Activated CD8-positive, alpha-beta memory T cell treated with anti-CD3 and anti-CD28 coated beads, Interleukin-2, amount 10 ng/mL, durations not matched to agents 7 days and 5 days (primary cell): ENCODE measurements at places on chromosomes 16 and 17.

DNA sequence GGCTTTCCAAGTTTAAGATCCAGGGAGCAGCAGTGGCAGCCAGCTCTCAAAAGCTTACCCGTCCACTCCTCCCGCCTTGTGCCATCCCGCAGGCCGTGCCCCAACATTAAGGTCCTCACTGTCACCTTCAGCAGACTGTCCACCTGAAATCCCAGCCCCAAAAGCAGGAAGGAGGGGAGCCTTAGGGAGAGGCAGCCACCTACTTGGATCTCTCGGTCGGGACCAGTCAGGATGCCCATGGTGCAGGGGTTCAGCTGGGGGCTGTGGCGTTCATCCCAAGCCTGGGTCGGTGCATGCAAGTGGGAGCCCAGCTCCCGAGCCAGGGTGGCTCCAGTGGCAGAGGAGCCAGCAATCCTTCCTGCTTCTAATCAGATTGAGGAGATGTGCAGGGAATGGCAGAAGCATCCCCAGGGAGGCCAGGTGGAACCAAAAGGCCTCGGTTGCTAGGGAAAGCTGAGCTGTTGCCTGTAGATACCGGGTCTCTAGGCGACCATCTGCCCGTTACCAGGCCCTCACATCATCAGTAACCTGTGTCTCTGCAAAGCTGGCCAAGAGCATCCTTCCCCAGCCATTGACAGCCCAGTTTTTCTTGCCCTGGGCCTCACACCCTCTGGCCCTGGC is 24.6 kb downstream of the CNGB1 start:
- no peak for DNase-seq

- peak; percentile 61 for DNase-seq
Observed at GRCh38 chr17:81322271-81323082, 27.4 kb upstream of the SLC38A10 start.

DNA sequence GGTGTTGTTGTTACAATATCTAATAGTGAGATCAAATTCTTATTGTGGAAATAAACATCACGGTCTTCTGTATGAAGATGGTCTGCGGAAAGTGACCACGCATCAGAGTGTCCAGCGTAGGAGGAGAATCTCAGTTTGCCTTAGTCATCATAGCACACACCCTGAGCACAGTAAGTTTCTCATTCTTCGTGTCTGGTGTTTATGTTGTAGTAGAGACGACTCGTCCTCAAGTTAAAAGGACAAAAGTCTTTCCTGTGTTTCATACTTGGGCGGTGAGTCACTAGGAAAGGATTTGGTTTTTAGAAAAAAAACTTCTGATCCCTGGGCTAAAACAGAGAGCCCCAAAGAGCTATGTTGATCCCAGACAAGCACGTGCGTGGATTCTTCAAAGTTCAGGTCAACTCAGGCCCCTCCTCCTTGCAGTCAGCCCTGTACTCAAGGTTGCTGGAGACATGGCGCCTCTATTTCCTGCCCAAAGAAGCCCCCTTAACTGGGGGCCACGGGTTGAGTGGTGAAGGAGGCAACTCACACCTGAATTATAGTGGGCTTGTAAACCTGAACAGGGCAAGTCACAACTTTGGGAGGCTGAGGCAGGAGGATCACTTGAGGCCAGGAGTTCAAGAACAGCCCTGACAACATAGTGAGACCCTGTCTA is 170.4 kb downstream of the ZFHX3 start:
- DNase-seq, result no peak

- no peak for DNase-seq
Observed at GRCh38 chr16:81473558-81473957, 28.9 kb downstream of the CMIP start.

- no peak for DNase-seq
Observed at GRCh38 chr16:64391063-64391600, 730.7 kb downstream of the CDH11 start.

- DNase-seq, result no peak
Observed at GRCh38 chr17:5580367-5580766, 3.9 kb downstream of the NLRP1 start.

GRCh38 chr17:13044572-13045065 is 26.8 kb upstream of the ELAC2 start:
- DNase-seq, result no peak

- DNase-seq, result no peak
Observed at GRCh38 chr17:10368561-10368960, 4.2 kb downstream of the MYH13 start.

GRCh38 chr16:49023050-49023449 is 258.6 kb downstream of the CBLN1 start:
- DNase-seq, result no peak

DNA sequence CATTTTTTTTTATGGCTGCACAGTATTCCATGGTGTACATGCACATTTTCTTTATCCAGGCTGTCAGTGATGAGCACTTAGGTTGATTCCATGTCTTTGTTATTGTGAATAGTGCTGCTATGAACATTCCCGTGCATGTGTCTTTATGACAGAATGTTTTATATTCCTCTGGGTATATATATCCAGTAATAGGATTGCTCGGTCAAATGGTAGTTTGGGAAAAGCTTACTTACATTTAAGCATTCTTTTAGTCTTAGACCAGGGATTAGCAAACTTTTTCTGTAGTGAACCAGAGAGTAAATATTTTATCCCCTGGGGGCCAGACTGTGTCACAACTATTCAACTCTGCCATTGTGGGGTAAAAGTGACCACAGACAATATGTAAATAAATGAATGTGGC is 40.2 kb downstream of the MED13 start:
- no peak for DNase-seq

- DNase-seq, result no peak
Observed at GRCh38 chr17:77601054-77601979, 357.2 kb upstream of the TNRC6C start.

GRCh38 chr16:17470908-17471718 is at the start of gene XYLT1:
Gene XYLT1, minus strand, starts transcription at chr16:17470960. Its CDS starts 164 bp downstream, at chr16:17470796.
- peak; percentile 62 for DNase-seq

DNA sequence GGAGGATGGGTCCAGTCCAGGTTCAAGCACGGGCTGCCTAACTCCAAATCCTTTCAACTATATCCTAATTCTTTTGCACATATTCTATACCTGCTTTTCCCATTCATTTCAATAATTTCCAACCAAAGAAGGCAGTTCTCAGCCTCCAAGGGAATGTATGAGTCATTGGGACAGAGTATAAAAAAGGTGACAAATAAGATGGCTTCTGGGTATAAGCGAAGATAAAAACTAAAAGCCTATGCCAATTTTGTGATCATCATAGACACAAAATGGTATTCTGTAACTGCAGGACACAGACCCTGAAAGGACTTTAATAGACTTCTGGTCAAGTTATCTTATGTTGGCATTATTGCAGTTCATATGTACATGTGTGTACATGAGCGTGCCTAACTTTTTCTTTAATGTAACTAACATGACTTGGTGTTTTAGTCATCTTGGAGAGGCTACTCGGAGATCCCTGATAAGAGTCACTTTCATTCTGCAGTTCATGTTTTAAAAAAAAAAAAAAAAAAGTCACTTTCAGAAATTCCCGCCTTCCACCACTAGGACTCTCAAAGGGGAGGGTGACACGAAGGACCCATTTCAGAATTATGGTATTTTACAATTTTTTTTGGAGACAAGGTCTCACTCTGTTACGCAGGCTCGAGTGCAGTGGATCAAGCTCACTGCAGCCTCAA is 17.3 kb downstream of the COG1 start:
- DNase-seq, result no peak

DNA sequence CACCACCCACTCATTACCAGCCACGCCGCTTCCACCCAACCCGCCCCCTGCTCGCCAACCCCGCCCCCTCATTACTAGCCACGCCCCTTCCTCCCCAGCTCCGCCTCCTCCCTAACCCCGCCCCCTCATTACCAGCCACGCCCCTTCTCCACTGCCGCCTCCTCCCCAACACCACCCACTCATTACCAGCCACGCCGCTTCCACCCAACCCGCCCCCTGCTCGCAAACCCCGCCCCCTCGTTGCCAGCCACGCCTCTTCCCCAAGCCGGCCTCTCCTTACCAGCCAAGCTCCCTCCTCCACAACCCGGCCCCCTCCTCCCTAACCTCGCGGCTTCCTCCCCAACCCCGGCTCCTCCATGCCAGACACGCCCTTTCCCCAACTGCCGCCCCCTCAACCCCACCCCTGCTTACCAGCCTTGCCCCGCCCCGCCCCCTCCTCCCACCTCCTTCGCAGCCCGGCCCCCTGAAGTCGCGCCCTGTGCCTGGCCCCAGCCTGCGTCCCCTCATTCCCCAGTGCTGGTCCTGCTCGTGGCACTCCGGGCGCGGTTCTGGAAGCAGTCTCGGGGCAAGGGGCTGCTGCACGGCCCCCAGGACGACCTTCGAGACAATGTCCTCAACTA is 7.3 kb downstream of the SLC22A31 start:
- DNase-seq, result peak; percentile 62

DNA sequence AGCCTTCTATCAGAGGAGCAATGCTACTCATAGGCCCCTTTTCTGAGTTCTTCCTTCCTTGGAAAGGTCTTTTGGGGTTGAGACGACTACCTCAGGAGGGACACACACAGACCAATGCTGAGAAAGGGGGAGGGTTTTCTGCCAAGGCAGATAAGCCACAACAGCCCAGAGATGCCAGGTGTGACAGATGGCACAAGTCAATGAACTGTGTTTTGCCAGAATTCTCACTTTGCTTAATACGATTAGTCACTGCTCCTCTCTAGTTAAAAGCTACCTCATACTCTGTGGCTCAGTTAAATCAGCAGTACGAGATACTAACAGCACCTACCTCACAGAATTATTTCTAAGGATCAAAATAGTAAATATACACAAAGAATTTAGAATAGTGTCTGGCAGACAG is 8.0 kb downstream of the BRD7 start:
- DNase-seq, result no peak

- no peak for DNase-seq
Observed at GRCh38 chr17:63445571-63445953, 544 bp downstream of the CYB561 start.

- DNase-seq, result no peak
Observed at GRCh38 chr17:66978514-66979061, 14.1 kb downstream of the CACNG4 start.

- DNase-seq, result no peak
Observed at GRCh38 chr16:30912794-30913412, 10.5 kb upstream of the FBXL19 start.

DNA sequence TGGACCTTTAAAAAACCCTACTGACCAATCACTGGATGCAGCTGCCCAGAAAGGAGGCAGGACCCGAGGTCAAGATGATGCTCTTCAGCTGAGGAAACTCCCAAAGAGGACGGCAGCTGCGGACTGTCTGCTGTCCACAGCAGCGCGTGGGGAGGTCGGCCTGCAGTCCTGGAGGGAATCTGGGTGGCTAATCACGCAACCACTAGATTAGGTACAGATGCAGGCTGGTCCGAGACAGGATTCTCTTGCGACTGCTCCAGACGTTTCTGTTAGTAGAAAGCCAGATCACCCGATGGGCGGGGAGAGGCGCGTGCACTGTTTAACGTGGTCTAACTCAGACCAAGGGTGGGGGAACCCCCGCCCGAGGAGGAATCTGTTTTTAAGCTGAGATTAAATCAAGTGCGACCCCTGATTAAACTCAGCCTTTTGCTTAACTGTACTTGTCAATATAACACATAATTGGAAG is 8.8 kb downstream of the CTRB2 start:
- DNase-seq, result no peak

DNA sequence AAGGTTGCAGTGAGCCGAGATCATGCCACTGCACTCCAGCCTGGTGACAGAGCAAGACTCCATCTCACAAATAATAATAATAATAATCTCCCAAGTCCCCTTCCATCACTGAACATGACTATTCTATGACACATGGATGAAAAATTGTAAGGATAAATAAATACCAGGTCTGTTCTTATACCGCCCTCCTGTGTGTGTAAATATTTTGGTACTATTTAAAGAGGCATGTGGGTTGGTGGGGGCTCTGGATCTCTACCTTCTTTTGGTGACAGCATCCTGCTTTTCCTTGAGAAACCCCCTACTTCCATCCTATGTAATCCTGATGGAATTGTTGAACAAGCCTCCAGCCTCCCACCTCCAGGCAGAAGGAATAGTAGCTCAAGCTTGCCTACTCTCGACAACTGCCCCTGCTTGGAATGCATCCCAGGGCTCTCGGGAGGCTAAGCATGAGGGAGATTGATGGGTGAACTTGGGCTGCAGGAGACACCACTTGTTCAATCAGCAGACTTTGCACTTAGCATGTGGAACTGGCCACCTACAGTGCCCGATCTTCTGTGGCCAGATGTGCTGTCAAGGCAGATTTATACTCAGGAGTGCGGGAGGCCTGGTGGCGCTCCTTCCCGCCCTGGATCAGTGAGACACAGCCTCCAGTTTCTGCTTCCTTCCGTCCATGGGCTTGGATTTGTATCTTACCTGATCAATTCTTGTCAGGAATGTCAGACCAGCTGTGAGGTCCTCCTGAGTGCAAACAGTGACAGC is 287.4 kb downstream of the SLC39A11 start:
- no peak for DNase-seq

GRCh38 chr17:78682363-78682762 is 99.7 kb downstream of the CYTH1 start:
- DNase-seq, result no peak

- DNase-seq, result no peak
Observed at GRCh38 chr17:73792994-73793393, 148.7 kb upstream of the SDK2 start.

DNA sequence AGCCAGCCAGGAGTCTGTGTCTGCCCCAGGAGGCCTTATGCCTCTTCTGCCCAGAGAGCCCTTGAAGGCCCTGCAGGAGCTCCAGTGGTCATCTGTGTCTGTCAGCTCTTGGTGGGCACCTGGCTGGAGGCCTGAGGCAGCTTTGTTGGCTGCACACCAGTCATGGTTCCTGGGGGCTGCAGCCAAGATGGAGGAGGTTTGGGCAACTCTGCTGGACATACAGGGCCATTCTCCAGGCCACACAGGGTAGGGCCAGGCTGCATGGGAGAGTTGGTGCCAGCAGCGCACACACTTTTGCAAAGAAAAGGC is 29.4 kb downstream of the B9D1 start:
- DNase-seq, result no peak

DNA sequence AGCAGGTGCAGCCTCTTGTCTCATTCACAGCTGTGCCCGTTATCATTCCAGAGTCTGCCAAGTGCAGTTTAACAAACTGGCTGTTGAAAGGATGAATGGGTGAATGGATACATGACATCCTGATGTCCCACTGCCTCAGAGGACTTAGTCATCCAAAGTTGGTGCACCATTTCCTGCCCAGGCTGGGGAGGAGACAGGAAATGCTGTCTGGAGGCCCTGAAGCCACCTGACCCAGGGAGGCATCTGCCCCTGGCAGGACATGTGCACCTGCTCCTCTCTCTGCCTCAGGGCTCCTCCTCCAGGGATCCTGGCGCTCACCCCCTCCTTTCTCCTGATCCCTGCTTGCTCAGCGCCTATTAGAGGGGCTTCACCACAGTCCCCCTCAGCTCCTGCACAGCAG is 1.8 kb upstream of the CD300C start:
- peak; percentile 82 for DNase-seq

DNA sequence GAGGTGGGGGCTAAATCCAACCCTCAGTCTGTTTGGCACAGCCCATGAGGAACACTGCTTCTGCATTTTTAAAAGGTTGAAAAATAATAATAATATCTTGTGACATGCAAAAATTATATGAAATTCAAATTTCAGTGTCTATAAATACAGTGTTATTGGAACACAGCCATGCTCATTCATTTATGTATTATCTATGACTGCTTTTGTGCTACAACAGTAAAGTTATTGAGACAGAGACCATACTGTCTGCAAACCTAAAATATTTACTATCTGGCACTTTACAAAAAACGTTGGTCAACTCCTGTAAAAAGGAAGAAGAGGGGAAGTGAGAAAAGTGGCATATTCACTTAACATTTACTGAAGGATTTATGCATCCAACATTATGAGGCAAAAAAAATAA is 3.1 kb downstream of the ABCA5 start:
- no peak for DNase-seq
